ENCODE measurements at places on chromosomes 2 and 18. TPM values are rescaled to one million over a fixed set of nuclear protein-coding genes. Genes with fewer than 3 reads are reported as not detected.

DNA sequence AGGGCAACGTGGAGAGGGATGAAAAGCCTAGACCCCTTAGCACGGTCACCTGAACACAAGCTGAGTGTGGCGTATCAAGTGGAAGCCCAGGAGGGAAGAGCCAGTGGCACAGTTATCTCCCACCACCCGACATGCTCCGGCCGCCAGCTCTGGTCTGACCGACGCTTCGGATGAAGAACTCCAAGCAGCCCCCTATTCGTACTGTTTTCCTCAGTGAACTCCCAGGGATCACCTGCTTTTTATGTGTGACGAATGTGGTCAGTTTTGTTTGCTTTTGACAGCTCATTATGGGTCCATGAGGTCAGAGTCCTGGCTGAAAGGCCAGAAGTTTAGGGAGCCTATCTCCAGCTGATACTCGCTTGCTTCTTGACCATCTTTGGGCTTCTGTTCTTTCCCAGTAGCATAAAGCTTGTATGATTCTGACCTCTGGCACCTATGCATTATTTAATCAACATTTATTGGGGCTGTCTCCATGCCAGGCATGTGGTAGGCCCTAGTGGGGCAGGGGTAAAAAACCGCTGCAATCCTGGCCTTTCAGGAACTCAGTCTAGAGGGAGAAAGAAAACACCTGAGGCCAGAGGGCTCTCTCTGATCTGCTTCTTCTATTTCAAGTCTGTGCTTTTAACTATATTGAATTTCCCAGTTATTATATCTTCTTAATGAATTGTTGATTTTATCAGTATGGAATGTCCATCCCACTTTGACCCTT, 33.0 kb upstream of the MRPL33 start:
- no peak for DNase-seq

GRCh38 chr2:86065512-86065911, 40.2 kb downstream of the POLR1A start:
- DNase-seq, result no peak

PLA2R1 gene
- total RNA-seq, result not detected

DYNAP gene
- not detected for total RNA-seq

RGPD3 gene
- total RNA-seq, result 0.92 TPM

DNA sequence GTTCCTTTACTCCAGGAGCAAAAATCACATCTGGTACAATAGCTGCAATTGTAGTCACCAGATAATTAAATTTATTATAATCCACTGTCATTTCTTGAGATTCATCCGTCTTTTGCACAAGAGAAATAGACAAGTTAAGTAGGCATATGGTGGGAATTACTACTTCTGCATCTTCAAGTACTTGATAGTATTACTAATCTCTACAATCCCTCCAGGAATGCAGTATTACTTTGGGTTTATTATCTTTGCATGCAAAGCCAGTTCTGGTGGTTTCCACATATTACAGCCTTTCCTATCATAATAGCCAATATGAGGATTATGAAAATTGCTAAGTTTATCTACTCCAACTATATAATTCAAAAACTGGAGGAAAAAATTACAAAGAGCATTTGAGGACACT, 254.1 kb downstream of the IKZF2 start:
- no peak for DNase-seq

- no peak for DNase-seq
These were observed 17.6 kb upstream of the CLIP4 start for GRCh38 chr2:29097569-29097968.

TIMM21 gene
- total RNA-seq, result 36.3 TPM

GRCh38 chr18:6807515-6808257, 78.2 kb downstream of the ARHGAP28 start:
- no peak for DNase-seq

DNA sequence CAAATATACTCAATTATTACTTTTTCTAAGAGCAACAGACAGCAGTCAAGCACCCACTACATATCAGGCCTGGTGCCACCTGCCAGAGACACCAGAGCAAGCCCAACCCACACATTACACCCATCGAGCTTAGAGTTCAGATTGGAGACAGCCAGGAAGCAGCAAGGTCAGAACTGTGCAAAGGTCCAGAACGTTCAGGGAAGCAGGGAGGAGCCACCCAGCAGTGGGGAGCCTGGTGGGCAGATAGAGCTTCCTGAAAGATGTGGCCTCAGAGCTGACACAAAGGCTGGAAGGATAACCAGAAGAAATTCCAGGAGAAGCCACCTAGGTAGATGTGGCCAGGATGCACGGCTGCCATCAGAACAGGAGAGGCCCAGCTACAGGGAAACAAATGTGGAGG, 440.5 kb upstream of the ID2 start:
- no peak for DNase-seq

RUFY4 gene
- total RNA-seq, result not detected

DNA sequence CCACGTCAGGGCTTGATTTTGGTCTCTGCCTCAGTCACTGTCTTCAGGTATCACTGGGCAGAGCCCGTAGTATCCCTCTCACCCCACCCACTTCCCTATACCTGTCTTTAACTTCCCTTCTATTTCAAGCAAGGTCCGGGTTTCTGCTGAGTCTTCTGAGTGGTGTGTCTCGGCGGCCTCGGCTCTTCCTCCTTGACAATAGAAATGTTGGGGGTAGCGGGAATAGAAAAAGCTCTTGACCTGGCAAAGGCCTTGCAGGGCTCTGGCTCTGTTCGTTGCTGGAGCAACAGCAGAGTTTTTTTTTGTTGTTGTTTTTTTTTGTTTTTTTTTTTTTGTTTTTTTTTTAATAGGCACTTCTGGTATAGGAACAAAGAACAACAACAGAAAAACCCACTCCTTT, 16.0 kb upstream of the IGFBP5 start:
- no peak for DNase-seq

- no peak for DNase-seq
These were observed 119.0 kb downstream of the GALNT13 start for GRCh38 chr2:153990771-153991170.

DNA sequence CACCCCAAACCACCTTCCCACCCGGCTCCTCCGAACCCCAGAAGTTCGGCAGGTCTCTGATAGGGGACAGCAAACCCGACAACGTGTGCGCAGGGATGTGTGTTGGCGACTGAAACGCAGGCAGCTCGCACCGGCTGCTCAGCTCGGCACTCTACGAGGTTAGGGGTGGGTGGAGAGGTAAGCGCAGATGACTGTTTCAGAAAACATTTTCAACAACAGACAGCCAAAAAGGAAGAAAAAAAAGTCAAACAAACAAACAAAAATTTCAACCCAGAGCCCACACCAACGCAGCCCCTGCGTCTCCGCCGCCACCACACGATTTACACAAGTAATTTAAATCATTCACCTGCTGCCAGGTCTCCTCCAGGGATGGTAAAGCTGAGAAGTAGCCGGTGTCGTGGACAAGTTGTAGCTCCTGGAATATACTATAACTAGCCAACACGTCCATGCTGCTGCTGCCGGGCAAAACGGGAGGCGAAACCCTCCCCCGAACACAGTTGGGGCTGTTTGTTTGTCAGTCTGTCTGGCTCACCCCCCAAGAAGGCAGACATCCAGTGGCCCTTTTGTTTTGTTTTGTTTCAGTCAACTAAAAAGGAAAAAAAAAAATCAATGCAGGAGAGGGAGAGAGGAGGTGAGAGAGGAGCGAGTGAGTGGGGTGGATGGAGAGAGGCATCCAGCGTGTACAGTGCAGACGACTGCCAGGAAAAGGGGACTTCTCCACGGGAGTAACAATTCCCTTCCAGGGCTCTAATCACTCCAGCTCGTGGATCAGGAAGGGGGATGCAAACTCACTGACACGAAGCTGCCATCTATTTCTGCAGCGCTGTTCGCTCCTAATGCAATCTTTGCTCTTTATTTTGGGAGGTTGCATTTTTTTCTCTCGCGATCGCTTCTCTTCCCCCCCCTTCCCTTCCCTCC, at the start of gene KLF7:
Gene KLF7 (minus strand): TSS at position 828 of the 918 bp plus-strand sequence. CDS start 380 bp downstream, at position 448.
- DNase-seq, result no peak

- no peak for DNase-seq
These were observed 106.9 kb upstream of the SP3 start for GRCh38 chr2:174072069-174072468.

DNA sequence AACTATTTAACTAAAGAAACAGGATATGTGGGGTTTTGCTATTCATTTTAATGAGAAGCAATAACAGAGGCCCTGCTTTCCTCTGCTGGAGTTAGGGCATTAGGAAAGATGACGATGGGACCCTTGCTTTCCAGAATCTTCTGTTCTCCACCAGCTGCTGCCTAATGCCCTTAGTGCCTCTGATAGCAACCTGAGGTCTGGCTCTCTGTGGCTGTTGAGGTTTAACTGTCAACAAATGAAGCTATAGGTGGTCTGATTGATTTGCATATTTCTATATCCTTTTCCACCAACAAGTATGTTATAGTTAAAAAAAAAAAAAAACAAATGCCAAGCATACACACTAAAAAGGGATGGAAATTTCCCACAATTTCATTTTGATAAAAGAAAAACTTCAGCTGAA, 115.1 kb upstream of the NCK2 start:
- DNase-seq, result no peak

DNA sequence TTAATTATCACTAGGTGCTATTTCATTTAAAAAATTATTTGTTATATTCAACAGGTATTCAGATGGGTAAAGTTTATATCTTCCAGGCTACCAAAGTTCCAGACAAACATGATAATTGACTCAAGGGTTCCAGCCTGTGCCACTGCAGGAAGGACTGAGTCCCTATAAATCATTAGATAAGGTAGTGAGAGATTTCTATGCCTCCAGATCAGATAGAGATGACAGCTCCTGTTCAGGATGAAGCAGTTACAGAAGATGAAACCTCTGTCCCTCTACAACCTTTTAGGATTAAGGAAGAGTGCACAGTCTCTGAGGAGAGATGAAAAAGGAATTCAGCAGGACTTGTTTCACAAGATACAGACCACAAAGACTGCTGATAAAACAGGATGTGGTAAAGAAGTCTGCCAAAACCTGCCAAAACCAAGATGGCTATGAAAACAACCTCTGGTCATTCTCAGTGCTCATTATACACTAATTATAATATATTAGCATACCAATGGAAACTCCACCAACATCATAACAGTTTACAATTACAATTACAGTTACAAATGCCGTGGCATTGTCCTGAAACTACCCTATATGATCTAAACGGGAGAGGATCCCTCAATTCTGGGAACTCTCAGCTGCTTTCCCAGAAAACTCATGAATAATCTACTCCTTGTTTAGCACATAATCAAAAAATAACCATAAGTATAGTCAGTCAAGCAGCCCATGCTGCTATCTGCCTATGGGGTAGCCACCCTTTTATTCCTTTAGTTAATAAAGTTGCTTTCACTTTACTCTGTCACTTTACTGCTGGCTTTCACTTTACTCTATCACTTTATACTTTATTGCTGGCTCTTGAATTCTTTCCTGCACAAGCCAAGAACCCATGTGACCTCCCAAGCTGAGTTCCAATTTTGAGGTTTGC, 288.5 kb downstream of the PDE11A start:
- DNase-seq, result no peak

SLC23A3 gene
- 3.3 TPM for total RNA-seq

ZBTB14 gene
- total RNA-seq, result 17.5 TPM

GRCh38 chr2:72979896-72980295, 62.6 kb downstream of the EMX1 start:
- DNase-seq, result no peak

DNA sequence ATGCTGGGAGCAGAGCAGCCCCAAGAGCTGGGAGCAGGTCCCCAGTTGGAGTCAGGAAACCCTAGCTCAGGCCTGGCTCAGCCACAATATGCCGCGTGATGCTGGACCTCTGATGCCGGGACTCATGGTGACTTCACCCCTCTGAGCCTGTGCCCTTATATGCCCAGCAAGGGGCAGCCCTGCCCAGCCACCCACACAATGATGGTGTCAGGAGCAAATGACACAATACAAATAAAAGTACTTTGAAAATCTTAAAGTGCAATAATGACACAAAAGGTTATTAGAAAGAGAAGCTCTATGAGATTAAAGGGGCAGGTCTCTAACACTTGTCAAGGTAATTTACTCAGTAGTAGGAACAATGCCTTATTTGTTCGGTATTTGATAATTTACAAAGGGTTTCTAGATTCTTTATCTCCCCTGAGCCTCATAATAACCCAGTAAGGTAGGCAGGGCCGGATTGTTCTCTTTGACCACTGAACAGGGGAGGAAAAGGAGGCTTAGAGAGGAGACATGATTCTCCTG, 18.3 kb upstream of the KIF3C start:
- no peak for DNase-seq

ASB18 gene
- total RNA-seq, result not detected

KLF7 gene
- 49.1 TPM for total RNA-seq

INPP5D gene
- total RNA-seq, result 136 TPM

DNA sequence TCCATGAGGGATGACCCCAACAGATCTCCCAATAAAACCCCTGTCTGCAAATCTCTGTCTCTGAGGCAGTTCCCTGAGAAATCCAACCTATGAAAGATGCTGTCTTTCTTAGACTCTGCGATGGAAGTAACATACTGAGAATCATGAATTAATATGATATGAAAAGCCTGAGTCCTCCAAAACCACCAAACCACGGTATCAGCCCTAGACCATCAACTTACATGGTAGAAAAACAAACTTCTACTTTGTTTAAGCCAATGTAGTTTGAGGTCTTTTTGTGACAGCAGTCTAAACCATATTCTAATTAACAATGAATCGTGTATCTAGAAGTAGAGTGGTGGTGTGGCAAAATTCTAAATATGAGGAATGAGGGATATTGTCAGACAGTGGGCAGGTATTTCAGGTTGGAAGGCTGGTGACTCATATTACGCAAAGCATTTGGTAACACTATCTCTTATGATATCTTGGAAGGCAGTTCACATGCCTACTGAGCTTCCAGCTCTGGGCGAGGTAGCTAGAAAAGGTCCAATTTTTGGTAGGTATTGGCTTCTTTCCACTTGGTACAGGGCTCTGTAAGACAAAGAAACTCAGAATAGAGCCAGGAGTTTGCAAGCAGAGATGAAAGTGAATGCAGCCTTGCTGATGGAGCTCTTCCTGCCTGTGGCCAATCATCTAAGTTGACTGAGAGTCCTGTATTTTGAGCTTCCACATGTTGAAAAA, 215.8 kb downstream of the ZFP36L2 start:
- no peak for DNase-seq

DNA sequence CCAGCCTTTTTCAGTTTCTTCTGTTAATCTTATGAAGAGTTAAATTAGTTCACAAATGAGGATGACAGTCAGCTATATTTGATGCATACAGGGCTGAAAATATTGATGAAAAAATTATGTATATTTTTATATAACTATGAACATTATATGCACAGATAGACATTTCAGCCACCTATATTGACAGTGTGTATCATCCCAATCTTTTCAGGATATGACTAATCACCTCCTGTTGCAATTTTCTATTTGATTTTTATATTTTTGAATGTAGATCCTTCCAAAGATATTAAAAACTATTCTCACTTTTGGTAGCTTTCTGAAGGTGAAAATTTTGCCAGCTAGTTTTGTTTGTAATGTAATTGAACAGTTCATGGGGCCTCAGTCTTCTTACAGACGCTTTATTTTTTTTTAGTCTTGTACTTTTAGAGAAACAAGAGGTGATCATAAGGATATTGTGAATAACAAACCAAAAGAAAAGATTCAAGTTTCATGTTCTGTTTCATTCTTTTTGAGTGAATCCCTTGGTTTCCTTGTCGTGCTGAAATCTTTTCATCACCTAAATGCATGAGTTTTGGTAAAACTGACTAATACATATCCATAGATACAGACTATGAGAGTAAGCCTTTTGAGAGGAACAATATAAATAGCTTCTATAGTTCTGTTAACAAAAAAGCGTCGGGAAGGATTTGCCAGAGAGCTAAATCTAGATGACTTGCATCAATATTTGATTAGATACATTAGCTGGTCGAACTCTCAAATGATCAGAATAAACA, 123.1 kb downstream of the ARHGAP15 start:
- no peak for DNase-seq

GRCh38 chr18:70160073-70160678, 45.3 kb downstream of the RTTN start:
- no peak for DNase-seq

GRCh38 chr2:232698556-232699091, 1.5 kb downstream of the GIGYF2 start:
- no peak for DNase-seq

CYP27C1 gene
- total RNA-seq, result not detected

RAB6C gene
- total RNA-seq, result not detected
